Stimulated activated CD4-positive, alpha-beta T cell treated with anti-CD3 and anti-CD28 coated beads, Interleukin-2, amount 100 ng/mL, for 24 hours (primary cell): ENCODE measurements at places on chromosomes 6 and 20.

- DNase-seq, result no peak
Observed at GRCh38 chr20:19275630-19276071, 63.2 kb downstream of the SLC24A3 start.

DNA sequence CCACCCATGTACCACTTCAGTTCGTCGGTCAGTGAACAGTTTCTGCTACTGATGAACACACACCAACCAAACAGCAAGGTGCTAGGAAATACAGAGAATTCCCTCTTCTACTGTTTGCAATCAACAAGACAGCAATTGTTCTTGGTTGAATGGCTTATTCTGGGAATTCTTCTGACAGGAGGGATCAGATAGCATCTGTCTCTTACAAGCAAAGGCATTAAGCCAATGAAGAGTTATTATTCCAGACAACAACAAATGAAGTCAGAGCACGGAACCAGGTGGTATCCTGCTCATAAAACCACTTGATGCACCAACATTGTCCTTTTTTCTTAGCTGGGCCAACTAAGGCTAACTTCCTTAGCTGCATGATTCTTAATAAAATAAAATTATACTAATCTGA lies 37.8 kb downstream of the PTPRK start:
- no peak for DNase-seq

DNA sequence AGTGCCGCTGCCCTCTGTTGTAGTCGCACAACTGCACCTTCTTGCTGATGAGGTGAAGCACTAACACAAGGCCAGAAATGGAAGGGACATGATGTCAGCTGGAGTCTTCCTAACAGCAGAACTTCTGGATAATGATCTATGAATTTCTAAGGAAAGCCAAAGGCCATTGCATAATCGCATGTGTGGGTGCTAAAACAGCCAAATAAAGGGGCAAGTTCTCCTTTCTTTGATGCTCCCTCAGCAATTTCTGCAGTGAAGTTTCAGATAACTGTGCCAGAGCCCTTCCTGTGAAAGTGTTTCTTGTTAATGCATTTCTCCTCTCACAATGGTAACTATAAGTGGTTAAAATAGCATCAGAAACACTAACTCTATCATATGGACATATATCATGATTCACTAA lies 8.0 kb upstream of the F13A1 start:
- no peak for DNase-seq

- no peak for DNase-seq
Observed at GRCh38 chr6:87799651-87800050, 97.6 kb upstream of the AKIRIN2 start.

DNA sequence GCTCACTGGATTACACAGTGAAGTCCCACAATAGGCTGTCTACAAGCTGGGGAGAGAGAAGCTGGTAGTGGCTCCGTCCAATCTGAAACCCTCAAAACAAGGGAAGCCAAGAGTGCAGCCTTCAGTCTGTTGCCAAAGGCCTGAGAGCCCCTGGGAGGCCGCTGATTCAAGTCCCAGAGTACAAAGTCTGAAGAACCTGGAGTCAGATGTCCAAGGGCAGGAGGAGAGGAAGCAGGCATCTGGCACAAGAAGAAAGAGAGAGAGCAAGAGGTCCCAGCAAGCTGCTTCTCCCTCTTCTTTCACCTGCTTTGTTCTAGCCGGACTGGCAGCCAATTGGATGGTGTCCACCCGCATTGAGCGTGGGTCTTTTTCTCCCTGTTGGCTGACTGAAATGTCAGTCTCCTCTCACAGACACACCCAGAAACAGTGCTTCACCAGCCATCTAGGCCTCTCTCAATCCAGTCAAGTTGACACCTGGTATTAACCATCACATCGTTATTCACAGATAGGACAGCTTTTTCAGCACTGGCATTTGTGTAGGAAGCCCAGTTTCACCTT lies 51.2 kb downstream of the CRYBG1 start:
- DNase-seq, result no peak

- DNase-seq, result no peak
Observed at GRCh38 chr6:128803911-128804310, 79.0 kb upstream of the LAMA2 start.

GRCh38 chr6:13762611-13763441 lies 51.2 kb upstream of the RANBP9 start:
- peak; percentile 31 for DNase-seq

- no peak for DNase-seq
Observed at GRCh38 chr20:34435589-34435988, 72.5 kb downstream of the ITCH start.

DNA sequence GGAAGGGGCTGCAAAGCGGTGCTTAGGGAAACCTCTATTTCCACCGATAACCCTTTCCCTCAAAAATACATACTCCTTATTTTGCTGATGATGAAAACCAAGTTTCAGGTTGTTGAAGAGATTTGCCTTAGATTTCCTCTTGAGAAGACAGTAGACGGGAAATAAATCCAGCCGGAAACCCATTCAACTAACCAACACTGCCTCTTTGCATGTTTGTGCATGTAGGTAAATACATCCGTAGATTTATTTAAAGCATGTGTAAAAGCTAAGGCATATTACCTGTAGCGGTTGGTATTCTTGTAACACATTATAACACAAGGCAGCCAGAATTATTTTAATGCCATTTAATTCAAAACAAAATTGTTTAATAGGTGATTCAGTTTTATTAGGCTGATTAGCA lies 136.3 kb upstream of the SLC22A23 start:
- no peak for DNase-seq

DNA sequence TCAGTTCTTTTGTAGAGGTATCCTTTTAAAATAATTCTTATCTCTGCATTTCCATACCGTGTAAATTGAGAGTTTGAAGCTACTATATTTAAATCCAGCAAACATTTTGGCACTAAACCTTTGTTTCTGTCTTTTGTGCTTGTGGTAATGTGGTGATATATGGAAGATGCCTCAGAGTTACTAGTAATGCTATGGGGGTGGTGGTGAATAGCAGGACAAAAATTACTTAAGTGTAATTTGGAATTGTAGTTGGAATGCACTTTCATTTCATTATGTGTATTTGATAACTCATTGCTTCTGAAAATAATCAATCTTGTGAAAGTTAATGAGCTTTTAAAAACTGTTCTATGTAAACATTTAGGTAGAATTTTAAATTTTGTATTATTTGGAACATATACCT lies 404.5 kb downstream of the PHF3 start:
- no peak for DNase-seq

DNA sequence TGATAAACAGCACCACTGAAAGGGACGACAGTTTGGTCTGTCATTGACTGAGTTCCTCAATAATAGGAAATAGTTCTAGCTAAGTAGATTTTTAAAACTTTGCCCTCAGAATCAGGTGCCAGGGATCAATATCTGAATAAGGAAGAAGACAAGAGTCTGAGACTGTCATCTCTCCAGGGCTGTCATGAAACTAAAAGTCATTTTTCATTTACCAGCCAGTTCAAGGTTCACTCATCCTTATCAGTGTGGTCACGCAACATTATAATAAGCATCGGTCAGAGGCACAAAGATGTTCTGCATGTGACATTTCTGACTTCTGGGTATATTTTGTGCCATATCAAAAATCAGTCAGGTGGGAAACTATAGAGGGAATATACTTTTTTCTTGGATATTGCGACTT lies 52.5 kb upstream of the E2F3 start:
- DNase-seq, result no peak

DNA sequence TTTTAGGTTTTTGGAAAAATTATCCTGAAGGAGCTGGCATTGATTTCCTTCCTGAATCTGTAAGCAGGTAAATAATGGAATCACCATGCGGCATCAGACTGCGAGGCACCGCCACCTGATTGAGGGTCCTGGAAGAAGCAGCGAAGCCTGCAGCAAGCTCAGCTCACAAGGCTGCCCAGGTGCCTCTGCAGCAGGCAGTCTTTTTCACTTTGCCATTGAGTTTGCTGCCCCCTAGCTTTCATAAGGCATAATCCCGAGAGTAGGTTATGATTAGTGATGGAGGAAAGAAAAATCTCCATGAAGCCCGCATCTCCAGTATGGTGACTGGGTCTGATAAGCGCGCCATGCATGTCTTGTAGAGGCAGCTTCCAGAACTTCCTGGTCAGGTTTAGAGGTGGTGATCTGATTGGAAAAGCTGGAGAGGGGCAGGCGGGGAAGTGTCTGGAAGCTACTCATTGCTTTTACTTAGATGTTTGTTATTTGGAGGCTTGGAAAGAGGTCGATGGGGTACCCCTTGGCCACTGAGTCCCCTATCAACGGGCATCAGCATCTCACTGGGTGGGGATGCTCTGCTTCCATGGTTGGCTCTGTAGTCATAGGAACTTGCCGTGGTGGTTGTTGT lies 26.7 kb downstream of the IYD start:
- no peak for DNase-seq

DNA sequence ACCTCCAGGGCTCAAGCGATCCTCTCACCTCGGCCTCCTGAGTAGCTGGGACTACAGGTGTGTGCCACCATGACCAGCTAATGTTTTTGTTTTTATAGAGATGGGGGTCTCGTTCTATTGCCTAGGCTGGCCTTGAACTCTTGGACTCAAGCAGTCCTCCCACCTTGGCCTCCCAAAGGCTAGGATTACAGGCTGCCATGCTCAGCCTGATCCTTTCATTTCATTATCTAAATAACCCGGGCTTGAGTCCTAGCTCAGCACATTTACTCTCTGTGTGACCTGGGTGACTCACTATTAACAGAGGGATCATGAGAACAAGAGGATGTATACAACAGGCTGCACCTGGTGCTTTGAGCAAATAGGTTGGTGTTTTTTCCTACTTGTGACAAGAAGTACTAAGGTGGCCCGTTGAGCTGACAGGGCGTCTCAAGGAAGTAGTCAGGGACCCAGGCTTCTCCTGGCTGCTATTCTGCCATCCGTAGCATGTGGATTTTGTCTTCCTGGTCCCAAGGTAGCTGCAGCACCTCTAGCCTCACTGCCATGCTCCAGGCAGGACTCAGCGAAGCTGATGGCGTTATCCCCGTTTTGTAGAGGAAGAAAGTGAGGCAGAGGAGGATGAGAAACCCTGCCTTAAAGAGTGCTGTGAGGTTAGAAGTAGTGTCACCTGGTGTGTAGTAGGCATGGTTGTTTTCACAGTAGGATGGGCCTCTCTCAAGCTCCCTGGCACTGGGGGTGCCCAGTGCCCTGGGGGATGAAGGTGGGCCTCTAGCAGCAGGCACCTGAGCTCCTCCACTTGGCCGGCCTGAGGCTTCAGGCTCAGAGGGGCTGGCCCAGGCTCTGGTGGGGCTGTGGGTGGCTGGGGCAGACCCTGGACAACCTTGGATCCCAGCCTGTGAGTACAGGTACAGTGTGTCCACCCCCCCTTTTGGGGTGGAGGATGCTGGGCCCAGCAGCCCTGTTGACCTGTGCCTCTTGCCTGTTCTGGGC lies 62.4 kb downstream of the ADNP start:
- DNase-seq, result no peak

DNA sequence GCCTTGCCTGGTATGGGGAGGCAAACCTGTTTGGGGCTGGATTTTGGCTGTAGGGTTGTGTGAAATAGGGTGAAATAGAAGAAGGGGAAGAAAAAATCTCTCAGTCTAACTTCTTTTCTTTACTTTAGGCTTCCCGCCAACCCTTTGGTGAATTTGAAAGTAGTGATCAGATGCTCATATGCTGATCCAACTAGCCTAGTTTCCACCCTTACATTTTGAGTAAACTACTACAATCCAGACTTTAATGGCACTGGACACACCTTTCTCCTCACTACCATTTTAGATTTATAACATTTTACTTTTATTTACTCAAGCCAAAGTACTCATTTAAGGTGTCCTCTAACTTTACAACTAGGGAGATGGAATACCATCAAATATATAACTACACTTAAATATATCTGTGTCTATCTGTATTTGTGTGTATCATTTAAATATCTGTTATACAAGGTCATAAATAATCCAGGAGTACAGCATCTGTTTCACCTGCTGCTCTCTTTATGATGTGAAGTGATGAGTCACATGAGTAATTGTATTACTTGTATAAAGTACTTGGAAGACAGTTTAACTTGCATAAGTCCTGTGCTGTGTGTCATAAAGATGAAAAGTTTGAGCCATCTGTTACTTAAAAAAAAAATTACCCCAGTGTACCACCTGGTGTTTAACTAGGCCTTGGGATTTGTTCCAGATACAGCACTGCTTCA lies 172.1 kb downstream of the CDKAL1 start:
- DNase-seq, result no peak

- no peak for DNase-seq
Observed at GRCh38 chr6:43213431-43213830, 15.8 kb downstream of the DNPH1 start.

DNA sequence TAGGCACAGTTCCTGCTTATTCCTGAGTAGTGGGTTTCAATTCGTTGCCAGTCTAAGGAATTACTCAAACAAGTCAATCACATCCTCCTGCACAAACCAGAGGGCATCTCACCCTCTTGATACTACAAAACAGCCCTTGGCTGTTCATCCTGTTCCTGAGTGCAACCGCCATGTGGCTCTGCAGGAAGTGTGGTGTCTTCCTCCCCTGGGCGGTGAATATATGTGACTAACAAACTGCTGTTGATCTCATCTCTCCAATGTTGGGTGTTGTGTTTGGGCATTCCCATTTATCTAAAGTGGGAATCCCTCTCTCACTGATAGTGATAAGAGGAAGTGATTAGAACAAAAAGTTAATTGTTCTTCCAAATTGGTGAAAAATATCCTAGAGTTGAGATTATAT lies 163.0 kb downstream of the TBX18 start:
- no peak for DNase-seq

DNA sequence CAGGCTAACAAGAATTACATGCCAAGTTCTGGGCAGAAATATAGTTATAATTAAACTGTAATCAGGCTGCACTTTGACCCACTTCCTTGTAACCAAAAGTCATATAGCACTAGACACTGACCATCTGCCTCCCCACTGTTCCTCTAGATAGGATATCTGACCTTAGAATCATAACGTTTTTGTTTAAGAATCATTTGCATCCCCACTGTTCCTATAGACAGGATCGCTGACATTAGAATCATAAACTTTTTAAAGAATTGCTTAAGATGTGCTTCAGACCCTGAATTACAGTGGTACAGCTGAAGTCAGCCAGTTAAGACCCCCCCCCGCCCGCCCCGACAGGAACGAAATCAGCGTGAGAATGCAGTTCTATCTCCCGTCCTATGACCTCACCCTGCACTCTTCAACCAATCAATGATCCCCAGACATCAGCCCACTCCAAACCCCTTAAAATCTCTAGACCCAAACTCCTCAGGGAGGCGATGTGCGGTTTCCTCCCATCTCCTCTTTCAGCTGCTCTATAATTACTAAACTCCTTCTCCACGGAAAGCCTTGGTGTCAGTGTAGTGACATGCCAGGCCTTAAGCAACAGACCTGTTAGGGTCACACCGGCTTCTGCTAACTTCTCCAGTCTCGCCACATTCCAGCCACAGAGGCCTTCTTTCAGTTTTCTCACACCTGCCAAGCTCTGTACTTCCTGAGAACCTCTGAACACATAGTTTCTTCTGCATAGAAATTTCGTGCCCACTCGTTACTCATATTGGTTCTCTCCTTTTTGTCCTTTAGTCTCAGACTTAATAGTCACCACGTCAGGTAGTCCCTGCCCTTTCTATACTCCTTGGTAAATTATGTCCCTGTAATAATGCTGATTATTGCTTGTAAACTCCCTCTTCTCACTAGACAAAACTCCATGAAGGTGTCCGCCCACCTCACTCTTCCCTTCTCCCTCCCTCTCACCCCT lies 93.5 kb downstream of the DTNBP1 start:
- DNase-seq, result no peak
